DMS79 treated with DMSO at 0.1 percent for 48 hours (cell line): ENCODE measurements at places on chromosomes 12 and 14.
A peak's percentile ranks its signal among the peaks of the same experiment; 100 is the strongest.

DNA sequence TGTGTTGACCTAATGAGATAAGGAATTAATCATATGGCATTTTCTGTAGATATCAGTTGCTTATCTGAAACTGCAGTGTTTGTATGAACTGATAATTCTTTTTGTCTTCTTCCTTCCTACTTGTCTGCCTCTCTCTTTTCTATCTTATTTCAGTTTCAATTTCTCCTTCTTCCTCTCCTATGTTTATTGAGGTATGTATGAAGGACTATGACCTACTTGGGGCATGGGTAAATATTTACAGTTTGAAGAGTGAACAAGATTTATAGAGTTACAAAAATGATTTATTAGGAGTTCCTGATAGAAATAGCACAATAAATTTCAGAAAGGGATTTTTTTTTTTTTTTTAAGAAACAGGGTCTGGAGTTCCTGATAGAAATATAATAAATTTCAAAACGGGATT lies 88.7 kb upstream of the MUCL1 start:
- no peak for DNase-seq

DNA sequence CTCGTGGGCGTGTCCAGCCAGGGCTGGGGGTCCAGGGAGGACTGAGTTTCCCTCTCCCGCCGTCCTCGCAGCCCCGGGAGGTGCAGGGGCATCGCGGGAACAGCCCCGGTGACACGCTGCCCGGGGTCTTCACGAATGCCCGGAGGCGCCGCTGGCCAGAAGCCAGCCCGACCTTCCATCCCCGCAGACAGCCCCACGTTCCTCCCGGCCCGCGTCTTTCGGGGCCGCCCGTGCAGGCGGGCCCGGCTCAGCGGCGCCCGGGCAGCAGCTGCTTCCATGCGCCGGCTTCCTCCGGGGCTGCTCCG lies 827 bp upstream of the TEDC1 start:
- DNase-seq = peak; percentile 80

GRCh38 chr14:59120921-59121320 lies 67.5 kb upstream of the DAAM1 start:
- no peak for DNase-seq

DNA sequence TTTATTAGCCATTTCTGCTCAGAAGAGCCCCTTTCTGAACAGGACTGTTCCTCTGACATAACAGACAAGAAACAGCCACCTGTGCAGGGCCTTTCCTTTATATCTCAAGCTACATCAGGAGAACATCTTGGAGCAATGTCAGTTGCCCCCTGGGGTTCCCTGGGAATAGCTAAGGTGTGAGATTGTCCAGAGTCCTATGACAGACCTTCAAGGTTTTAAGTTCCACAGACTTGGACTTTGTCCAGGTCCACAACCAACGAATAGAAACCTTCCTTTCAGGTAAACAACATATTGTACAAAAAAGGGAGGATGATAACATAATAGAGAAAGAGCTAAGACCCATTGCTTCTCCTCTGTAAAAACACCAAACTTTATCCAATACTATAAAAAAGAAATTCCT lies 2.9 kb downstream of the IL23A start:
- DNase-seq = no peak

DNA sequence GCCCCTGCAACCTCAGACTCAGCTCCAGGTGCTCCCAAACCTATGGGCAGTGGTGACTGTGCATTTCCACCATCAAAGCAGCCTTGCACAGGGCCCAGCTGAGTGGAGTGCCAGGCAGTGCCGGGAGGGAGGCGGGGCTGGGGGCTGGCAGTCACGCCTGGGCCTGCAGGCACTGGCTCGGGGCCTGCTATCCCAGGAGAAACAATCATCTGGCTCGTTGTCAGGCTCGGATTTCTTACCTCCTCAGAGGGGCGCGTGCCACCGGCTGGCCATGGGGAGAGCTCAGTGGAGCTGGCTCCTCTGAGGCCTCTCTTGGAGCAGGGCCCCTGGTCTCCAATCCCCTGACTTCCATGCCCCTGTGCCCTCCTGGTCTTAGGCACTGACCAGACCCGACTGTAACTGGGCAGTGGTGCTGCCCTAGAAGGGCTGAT lies 20.2 kb upstream of the PPP1R13B start:
- DNase-seq = peak; percentile 96

DNA sequence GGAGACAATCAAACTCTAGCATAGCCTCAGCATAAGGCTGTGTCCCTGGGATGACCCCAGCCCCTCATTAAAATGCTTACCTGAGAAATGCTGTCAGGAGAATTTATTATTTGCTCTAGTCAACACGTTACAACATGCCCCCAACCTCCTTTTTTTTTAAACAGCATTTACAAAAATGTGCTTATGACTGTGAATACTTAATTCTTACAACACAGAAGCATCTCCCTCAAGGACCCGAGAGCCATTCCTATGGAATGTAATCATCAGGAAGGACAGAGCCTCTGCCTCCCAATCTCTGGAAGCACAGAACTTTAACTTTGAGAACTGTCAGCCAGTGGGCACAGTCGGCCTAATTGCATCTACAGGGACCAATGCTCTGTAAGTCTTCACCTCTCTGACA lies 136.6 kb upstream of the OVCH1 start:
- no peak for DNase-seq

GRCh38 chr12:96986883-96987523 lies 79.9 kb downstream of the NEDD1 start:
- peak; percentile 65 for DNase-seq

- no peak for DNase-seq
Observed at GRCh38 chr12:69157023-69157655, 82.2 kb upstream of the CPSF6 start.

DNA sequence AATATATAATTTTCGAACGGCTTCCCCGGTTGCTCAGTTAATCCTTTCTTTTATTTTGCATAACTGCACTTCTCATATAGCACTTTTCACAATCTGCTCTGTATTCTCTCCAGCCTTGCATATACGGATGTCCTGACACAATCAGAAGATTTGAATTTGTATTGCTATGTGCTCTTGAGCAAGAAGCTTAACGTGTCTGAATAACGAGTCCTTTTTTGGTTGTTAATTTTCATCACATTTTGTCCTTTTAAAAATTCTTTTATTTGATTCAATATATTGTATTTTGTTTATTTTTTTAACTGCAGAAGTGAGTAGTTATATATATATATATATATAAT lies 17.6 kb downstream of the A2M start:
- DNase-seq = no peak
